Stimulated activated CD4-positive, alpha-beta T cell treated with anti-CD3 and anti-CD28 coated beads, Interleukin-2, amount 100 ng/mL, for 4 hours (primary cell): ENCODE measurements at places on chromosomes 12 and 14.

GRCh38 chr14:65780566-65780965 lies 368.0 kb downstream of the FUT8 start:
- no peak for DNase-seq

GRCh38 chr14:103118018-103118662 lies 5.1 kb upstream of the TNFAIP2 start:
- DNase-seq: no peak

DNA sequence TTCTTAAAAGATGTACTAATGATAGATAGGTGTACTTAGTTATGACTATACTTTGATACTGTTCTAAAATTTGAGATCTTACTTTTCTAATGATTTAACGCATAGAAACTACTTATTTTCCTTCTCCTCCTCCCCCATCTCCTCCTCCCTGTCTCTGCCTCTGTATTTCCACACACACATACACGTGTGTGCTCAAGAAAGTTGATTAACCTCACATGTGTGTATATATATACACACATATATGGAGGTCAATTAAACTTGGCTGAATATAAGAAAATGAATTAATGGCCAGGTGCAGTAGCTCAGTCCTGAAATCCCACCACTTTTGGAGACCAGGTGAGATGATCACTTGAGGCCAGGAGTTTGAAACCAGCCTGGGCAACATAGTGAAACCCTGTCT lies 362.7 kb upstream of the SYT1 start:
- DNase-seq: no peak

DNA sequence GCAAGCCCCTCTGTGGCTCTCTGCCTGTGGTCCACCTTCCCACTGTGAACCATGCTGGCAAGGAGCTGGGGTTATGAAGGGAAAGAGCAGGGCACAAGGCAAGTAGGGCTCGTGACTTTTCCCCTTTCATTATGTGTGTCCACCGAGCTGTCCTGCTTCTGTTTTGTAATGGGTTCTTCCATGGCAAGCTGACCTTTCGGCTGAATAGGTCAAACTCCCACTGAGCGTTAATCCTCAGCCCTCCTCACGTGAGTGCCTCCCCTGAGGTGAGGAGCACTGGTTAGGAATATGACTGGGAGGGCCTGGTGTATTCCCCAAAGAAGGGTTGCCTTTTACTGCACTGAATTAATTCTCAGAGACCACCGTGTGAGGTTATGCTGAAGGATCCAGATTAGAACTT lies 424.3 kb downstream of the NPAS3 start:
- DNase-seq: no peak

- no peak for DNase-seq
Observed at GRCh38 chr12:124726596-124727263, 136.9 kb downstream of the SCARB1 start.

- no peak for DNase-seq
Observed at GRCh38 chr14:38964630-38965029, 138.4 kb downstream of the SEC23A start.

DNA sequence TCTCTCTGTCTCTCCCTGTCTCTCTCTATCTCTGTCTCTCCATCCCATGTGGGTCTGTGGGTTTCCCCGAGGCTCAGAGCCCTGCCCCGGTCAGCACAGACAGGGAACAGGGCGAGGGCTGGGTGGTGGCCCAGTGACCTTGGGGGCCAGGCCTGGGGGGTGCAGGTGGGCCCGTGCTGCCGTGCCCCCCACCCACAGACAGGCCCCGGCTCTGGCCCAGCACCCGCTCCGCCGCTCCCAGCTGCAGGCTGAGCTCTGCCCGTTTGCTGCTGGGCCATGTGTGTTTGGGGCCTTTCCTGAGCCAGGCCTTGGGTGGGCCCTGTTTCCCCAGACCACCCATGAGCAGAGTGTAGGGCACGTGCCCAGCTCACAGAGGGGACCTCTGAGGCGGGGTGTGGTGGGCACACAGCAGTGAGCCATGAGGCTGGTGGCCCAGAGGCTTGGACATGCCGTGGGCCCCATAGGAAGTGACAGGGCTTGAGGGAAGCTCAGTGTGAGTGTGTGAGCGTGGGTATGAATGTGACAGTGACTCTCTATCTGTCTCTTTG lies 51.0 kb downstream of the TMEM121 start:
- no peak for DNase-seq

- no peak for DNase-seq
Observed at GRCh38 chr12:89038831-89039512, 313.3 kb downstream of the DUSP6 start.

GRCh38 chr12:75712223-75712622 lies 200.8 kb upstream of the KRR1 start:
- DNase-seq: no peak

DNA sequence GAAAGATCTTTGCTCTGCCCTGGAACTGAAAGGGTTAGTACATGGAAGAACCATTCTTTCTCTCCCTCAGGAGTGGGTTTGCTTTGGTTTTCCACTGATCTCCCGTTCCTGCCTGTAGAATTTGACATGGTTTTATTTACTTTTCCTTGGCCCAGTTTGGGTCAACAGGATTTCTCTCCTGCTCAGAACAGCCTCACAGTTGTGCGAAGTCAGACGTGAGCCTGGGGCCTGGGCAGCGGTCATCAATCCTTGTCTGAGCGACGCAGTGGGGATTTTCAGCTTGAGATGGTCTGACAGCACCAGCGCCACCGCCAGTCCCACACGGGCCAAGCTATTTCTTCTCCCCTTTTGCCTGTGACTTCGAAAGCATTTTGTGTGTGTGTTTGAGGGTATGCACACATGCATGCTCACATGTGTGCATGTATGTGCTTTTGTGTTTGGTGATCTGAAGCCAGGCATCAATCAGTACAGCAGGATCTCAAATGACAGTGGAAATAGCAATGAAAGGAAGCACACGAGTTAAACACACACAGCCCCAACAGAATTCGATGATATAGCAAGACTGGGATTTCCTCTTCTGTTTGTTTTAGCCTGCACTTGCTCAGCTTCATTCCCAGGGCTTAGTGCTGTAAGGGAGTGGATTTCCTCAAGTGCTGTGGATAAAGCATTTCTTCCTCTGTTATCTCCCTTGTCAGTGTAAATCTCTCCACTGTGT lies 58.3 kb downstream of the SMOC1 start:
- DNase-seq: no peak

- no peak for DNase-seq
Observed at GRCh38 chr12:93824514-93825500, 147.6 kb downstream of the CRADD start.

GRCh38 chr12:59808317-59808910 lies 212.6 kb downstream of the SLC16A7 start:
- no peak for DNase-seq

GRCh38 chr12:114131824-114132223 lies 165.7 kb upstream of the RBM19 start:
- DNase-seq: no peak

- DNase-seq: no peak
Observed at GRCh38 chr12:109767456-109767855, 53.8 kb downstream of the FAM222A start.

GRCh38 chr12:26416550-26416949 lies 221.2 kb downstream of the SSPN start:
- DNase-seq: no peak

DNA sequence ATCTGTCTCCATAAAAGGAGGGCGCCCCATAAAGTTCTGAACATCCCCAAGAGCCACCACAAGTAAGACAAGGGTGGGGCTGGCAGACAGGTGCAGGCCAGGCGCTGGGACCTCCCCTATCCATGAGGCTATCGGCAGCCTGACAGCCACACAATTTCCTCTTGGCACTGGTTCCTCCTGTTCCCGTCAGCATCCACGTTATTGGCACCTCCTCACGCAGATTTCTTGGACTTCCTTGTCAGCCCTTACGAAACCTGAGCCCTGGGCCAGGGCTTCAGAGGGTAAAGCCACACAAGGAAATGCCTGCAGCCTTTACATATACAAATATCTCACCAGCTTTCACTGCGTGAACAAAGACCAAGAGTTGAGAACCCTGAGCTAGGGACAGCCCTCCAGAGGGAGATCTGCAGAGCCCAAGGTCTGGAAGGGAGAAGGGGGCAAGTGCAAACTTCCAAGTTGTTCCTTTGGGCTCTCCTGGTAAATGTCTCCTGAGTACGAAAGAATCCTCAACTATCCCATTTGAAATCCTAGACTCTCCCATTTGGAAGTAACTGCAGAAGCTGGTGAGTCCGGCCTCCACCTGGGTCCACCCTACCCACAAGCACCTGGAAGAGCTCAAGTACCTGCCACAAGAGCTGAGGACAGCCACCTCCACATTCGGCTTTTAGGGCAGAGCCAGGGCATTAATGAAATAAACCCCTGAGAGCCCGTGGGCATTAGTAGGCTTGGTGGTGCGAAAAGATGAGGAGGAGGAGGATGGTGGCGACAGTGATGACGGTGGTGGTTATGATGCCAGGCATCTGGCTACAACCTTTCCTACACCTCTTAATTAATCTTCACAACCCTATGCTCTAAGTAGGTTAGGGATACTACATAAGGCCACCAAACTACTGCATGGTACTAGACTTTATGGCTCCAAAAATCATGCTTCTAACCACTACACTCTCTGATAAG lies 5.5 kb upstream of the TC2N start:
- no peak for DNase-seq

DNA sequence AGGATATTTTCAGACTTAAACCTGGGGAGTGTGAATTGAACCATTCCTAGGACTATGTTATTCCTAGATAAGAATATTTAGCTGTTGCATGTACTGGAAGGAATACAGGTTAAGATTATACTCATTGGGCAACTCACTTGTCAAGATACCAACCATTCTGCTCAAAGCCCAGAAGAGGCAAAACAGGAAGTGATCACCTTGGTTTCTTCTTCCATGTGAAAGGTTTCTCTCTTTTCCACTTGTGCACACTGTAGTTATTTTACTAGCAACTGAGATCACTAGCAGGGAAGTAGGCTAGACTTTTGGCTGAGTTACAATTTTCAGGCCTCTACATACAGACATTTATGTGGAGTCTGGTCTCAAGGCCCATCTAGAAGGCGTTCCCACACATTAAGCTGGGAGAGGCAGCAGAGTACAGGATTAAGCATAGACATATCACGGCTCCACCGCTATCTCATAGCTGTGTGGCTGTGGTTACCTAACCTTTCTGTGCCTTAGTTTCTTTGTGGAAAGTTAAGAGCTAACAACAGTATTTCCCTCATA lies 83.9 kb upstream of the FERMT2 start:
- DNase-seq: no peak

DNA sequence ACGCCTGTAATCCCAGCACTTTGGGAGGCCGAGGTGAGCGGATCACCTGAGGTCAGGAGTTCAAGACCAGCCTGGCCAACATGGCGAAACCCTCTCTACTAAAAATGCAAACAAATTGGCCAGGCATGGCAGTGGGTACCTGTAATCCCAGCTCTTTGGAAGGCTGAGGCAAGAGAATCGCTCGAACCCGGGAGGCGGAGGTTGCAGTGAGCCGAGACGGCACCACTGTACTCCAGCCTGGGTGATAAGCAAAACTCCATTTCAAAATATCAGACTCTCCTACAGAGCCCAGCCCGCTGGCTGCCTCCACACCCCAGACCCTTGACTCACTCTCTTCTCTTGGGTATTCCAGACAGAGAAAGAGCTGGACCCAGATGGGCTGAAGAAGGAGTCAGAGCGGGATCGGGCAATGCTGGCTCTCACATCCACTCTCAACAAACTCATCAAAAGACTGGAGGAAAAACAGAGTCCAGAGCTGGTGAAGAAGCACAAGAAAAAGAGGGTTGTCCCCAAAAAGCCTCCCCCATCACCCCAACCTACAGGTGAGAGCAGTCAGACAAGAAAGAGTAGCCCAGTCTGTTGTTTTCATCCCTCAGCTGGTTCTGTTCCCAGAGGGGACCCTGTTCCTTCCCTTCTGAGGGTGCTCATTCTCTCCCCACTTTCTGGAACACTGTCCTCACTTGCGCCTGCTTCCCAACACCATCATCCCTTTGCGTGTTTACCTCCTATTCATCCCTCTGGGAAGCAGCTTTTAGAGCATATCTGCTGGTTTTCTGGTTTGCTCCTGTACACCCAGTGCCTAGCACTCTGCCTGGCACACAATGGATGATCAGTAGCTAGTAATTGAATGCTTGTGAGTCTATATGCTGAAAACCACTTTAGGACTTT lies 19.7 kb downstream of the AGAP2 start:
- no peak for DNase-seq

DNA sequence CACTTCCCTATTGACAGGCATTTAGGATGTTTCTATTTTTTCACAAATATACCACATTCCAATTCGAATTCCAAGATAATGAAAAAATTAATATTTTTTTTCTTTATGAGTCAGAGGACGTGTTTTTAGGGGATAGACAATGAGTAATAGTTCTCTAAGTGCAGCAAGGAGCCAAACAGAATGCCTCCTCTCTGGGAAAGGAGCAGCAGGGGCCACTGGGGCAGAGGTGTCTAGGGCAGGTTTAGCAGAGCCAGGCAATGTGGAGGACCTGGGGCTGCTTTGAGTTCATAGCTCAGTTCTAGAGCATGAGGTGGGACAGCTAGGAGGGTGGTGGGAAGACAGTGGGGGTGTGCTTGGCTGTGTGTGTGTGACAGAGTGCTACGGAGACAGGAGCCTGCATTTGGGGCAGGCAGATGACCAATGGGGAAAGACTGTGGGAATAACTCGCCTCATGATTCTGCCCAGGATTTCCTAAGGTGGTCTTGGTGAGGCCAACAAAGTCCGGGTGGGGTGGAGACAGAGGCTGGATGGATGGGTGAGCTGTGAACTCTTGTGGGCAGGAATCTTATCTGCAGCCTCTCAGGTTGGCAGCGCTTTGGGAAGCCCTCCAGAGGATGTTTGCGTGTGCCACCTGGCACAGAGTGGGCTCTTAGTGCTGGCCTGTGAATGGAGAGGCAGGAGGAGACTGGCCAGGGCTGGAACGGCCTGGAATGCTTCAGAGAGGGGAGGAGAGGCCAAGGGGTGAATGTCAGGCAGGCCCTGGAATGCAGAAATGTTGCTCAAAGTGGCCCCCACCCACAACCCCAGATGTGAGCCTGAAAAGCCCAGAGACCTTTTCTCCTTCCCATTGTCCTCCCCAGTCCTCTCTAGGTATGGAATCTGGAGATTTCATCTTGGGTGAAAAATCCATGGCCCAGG lies 2.4 kb upstream of the KRT7 start:
- DNase-seq: no peak

DNA sequence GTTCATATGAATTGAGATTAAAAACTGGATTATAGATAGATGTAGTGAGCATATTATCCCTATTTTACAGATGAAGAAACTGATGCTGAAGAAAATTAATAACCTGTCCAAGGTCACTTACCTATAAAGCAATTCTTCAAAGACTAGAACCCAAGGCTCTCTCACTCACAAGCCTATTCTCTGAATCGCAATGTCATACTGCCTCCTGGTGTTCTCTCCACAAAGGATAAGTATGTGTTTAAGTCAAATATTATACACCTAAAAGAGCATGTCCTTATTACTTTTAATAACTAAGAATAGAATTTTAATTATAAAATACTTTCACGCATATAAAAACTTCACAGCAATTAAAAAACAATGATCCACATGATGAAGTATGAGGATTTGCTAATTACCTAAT lies 721.3 kb upstream of the USP15 start:
- DNase-seq: no peak

- no peak for DNase-seq
Observed at GRCh38 chr14:101112351-101113107, 209.0 kb upstream of the RTL1 start.

GRCh38 chr14:68958553-68958952 lies 20.5 kb downstream of the ACTN1 start:
- no peak for DNase-seq

GRCh38 chr12:64110864-64111263 lies 111.2 kb downstream of the KICS2 start:
- DNase-seq: no peak

- DNase-seq: no peak
Observed at GRCh38 chr14:64789696-64790095, 85.5 kb downstream of the PLEKHG3 start.

GRCh38 chr12:43099691-43100163 lies 452.3 kb downstream of the ADAMTS20 start:
- no peak for DNase-seq
